Central memory CD4-positive, alpha-beta T cell (primary cell): ENCODE measurements at places on chromosomes 3 and 15.

DNA sequence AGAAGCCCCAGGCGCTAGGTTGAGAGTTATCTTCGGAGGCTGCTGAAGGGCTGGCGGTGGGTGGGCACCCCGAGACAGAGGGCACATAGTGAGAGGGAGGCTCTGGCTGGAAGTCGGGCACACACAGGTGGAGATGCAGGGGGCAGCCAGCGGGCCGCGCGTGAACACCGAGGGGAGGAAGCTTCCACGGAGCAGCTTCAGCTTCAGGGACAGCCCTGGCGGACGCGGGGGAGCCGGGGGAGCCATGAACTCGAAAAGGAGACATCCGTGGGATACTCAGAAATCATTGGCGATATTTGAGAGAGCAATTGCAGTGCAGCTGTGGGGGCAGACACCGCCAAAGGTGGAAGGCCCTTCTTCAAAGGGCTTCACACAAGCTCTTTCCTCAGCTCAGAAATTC lies 204.6 kb downstream of the ATP10A start:
- no peak for DNase-seq

GRCh38 chr3:68017069-68017468 lies 362.7 kb upstream of the SUCLG2 start:
- no peak for DNase-seq

- peak; percentile 95 for DNase-seq
Observed at GRCh38 chr3:129120254-129121004, 1.2 kb downstream of the RAB43 start.

- DNase-seq: no peak
Observed at GRCh38 chr3:157452097-157452496, 15.4 kb downstream of the PTX3 start.

DNA sequence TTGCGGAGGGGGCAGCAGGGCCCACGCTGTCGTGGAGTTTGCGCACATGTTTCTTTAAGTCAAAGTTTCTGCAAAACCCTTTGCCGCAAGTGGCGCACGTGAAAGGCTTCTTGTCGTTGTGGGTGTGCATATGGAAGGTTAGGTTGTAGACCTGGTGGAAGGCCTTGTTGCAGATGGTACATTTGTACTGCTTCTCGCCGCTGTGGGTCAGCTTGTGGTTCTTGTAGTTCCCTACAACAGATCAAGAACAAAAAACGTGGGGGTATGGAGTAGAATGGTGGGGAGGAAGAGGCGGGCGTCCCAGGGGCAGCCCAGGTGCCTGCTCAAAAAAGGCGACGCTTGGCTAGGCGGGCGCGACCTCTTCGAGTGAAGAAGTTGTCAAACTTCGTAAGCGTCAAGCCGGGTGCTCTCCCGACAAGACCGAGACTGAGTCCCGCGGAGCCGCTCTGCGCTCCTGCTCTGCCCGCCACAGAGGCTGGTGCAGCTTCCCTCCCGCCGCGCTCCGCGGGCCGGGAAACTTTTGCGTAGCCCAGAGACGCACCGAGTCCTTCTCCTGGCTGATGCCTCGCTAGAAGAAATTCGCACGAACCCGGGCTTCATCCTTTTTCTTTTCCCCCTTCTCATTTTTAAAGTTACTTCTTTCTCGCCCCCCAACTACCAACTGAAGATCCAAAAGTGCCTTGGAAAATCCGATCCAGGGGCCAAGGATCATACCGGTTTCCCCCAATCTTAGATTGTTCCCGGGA lies 3.1 kb downstream of the FEZF2 start:
- DNase-seq: no peak
